ENCODE measurements at places on chromosomes 2 and 18.

DNA sequence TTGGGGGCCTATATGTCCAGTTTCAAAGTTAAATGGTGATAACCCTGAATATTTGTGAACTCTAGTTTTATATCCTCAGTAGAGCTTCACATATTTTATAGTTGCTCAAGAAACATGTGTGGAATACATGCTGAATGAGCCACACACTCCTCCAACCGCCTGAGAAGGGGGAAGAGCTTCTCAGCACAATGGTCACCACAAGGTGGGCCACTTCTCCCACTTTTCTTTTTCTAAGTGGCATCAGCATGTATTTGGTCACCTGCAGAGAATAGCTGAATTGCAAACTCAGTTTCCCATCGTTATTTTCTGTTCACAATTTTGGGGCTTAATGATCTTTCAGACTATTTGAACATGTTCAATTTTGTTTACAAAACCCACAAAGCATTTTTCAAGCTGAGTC, 340.5 kb downstream of the PARD3B start:
- no peak for DNase-seq

GRCh38 chr2:12032398-12032797, 286.0 kb downstream of the LPIN1 start:
- no peak for DNase-seq

- no peak for DNase-seq
Measured at GRCh38 chr2:39631718-39632117, 34.0 kb upstream of the TMEM178A start.

DNA sequence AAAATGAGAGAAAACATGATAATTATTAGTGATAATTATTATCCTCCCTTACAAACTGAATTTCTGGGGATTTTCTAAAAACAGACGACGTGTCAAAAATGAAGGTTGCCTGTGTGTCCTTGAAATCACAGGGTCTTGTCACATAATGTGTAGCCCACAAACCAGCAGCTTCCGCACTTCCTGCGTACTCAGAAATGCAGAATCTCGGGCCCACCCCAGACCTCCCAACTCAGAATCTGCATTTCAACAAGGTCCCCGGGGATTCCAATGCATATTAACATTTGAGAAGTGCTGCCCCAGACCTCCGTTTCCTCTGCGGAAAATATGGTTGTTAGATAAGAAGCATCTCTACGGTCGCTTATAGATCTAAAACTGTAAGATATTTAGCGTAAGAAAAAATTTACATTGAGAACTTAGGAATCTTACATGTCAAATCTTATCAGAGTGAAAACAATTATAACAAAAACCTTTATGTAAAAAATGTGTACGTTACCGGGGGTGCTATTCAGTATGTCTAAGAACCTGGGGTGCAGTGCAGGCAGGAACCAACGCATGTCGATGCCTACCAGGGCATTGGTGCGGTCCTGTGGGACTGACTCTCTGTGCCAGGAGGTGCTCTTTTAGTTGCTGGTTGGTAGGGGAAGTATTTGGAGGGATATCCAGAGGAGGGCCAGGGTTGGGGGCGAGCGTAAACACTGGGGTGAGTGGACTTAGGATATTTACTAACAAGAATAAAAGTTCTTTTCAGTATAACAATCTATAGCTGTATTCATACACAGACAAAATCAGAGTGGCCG, 15.2 kb downstream of the CDKL4 start:
- DNase-seq = no peak

DNA sequence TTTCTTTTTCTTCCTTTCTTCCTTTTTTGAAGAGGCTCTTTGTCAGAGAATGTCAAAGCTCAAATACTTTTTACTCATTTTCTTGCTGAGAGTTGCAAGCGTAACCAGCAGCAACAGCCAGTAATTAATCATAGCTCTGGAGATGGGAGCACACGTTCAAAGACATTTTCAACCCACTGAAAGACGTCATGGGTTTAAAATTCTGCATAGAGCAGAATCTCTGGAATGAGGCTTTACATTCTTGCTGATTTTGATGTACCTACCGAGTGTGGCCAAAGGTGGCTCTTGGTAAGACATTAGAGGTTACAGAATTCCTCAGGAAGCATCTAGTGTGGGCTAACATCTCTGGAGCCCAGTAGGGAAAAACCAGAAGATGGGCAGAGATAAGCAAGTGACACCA, 292.5 kb downstream of the MTX2 start:
- no peak for DNase-seq

DNA sequence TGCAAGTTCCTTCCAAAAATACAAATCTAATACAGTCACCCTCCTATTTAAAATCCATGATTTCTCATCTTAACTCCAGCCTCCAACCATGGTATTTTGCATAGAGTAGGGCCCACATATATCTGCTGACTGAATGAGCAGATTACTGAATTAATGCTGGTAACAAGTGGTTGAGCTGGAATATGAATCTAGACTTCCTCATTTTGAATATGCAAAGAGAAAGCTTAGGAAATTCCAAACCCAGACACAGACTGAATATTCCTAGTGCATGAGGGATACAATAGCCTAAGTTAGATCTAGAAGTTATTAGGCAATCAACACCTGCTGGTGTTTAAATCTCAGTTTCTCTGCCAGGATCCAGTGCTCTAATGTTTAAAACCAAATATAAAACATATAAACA, 215.1 kb upstream of the CYP26B1 start:
- no peak for DNase-seq

GRCh38 chr2:111994042-111994441, 61.0 kb upstream of the TMEM87B start:
- DNase-seq = no peak

DNA sequence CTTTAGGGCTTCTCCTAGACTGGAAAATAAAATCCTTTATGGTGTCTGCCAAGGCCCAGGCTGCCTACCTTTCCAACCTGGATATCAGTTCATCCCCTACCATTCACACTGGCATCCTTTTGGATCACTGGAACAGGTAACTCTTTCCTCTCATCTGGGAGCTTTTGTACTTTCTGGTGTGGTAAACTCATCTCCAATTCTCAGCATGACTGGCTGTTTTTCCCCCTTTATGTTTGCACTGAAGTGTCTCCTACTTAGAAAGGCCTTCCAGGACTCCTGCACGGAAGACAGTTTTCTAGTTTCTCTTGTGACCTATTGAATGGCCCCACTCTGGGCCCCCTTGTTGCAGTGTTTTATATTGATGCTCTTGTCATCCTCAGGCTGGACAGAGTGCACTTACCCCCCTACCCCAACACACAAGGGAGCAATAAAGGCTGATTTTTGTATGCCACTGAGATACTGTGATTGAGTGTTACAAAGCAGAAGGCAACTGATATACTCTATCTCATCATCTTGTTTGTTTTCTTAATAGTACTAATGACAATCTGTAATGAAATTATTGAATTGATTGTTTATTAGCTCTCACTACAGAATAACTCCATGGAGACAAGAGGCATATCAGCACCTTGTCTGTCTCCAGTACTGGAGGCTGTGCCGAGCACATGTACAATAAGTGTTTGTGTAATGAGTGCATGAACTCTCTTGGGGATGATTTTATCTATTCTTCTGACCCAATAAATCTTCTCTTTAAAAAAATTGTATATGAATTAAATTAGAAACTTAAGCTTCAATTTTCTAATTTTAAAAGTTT, 129.9 kb downstream of the PIEZO2 start:
- no peak for DNase-seq

DNA sequence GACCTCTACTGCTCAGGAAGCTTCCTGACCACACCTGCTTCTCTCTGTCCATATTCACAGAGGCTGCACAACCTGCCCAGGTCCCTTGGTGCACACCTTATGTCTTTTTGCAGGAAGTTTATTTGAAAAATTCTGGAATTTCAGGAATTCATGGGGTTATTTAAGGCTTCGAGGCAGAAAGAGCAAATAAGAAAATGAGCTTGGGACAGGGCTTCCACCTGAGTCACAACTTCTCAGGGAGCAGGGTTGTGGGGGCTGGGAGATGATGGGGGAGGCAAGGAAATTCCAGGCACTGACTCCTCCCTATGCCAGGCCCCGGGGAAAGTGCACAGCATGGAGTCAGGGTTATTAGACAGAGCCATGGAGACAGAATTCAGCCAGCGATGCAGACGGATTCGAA, 57.7 kb downstream of the INHBB start:
- no peak for DNase-seq

- no peak for DNase-seq
Measured at GRCh38 chr2:26455670-26456439, 22.1 kb downstream of the OTOF start.

GRCh38 chr18:68147728-68148127, 567.2 kb downstream of the TMX3 start:
- DNase-seq = no peak

- no peak for DNase-seq
Measured at GRCh38 chr2:45688479-45689298, 37.2 kb downstream of the PRKCE start.

- no peak for DNase-seq
Measured at GRCh38 chr2:113264713-113265403, 13.9 kb downstream of the PAX8 start.

GRCh38 chr2:7900593-7900992, 781.3 kb upstream of the ID2 start:
- DNase-seq = no peak

DNA sequence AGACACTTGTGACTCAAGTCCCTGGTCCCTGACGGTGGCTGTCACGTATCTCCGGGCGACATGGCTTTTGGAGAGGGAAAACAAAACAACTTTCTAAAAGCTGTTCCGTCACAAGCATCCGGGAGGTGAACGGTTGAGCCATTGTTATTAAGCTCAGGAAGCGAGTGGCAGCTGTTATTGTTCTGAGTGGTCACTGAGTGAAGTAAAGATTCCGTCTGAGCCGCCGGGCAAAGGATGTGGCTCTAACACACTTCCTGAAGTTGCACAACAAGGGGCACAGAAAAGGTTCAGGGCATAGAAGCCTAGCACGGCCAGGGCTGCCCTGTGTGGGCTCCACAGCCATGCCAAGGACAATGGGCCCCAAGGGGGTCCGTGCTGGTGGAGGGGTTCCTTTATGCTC, 24.3 kb downstream of the INPP5D start:
- DNase-seq = no peak

GRCh38 chr2:147595200-147595599, 249.6 kb upstream of the ACVR2A start:
- no peak for DNase-seq

- DNase-seq = no peak
Measured at GRCh38 chr2:207156451-207157161, 9.1 kb downstream of the KLF7 start.

GRCh38 chr18:5759194-5759593, 136.1 kb downstream of the TMEM200C start:
- no peak for DNase-seq

DNA sequence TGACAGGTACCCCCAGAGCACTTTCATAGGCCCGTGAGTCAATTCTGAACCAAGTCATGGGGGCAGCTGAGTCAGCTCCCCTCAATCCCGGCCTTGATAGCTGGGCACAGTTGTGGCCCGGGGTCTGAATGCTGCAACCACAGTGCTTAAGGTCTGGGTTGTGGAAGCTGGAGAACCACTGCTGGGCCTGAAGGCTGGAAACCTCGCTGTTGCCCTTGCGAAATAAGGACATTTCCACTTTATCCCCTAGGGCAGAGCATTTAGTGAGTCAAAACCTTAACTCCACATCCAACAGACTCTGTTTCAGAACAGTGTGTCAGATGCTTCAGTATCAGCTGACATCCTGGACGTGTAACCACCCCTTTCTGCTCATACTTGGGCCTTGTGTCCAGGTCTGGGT, 58.6 kb downstream of the SP110 start:
- DNase-seq = no peak

- DNase-seq = no peak
Measured at GRCh38 chr2:234790380-234790779, 161.4 kb upstream of the SH3BP4 start.

- no peak for DNase-seq
Measured at GRCh38 chr2:113230531-113230930, 48.2 kb downstream of the PAX8 start.

DNA sequence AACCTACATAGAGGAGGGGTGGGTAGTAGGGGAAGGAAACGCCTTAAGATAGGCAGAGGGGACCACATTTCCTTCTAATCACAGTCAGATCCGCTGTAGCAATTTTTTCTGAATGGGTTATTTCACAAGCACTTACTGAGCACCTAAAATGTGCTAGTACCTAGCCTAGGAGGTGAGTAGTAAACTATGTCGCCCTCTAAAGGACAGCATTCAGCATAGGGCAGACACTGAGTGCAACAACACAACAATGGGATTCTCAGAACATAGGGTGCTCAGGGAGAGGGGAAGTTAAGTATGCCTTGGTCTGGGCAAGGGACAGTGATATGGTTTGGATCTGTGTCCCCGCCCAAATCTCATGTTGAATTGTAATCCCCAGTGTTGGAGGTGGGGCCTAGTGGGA, 166.1 kb upstream of the RAB6C start:
- DNase-seq = no peak

DNA sequence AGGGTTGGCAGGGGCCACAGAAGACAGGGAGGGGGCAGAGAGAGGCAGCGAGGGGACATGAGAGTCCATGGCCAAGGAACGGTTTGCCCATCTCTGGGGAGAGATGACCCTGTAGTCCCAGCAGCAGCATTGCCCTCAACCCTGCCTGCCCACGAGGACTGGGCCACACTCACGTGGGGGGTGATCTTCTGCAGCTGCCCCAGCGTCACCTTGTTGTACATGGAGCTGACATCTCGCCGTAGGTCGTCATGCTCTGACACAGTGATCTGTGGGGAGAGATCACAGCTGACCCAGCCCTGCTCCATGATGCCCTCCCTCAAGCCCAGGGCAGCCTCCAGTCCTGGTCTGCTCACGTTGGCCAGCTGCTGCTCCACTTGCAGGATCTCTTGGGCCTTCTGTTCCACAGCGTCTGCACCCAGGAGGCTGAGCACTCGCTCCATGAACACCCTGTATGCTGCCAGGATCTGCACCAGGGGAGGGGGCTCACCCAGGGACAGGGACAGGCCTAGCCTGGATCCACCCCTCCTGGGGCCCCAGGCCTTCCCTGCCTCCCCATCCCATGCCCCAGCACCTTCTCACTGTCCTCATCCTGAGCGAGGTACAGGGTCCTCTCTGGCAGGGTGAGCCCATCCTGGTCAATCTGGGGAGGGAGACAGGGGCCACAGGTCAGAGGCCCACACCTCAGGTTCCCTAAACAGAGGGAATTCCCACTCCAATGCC, 2.8 kb downstream of the ECEL1 start:
- DNase-seq = no peak

DNA sequence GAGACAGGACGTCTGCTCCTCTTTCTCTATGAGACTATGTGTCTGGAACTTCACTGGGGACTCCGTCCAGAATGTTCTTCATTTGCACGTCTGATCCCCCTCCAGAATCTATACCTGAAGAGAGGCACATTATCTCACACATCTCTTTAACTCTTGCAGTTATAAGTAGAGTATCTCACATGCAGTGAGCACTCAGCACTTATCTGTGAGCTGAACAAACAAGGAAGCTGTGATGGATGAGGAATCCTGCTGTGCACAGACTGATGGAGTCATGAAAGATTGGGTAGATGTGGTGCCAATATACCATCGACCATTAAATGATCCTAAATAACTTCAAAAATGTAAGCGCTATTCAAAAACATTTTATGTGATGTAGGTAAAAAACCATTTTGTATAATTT, 888.3 kb upstream of the CELF4 start:
- DNase-seq = no peak

- DNase-seq = no peak
Measured at GRCh38 chr18:1094409-1094808, 189.7 kb downstream of the ADCYAP1 start.

All from NCI-H446 treated with DMSO at 0.1 percent for 48 hours (cell line).